ENCODE measurements at places on chromosomes 12 and 14.

DNA sequence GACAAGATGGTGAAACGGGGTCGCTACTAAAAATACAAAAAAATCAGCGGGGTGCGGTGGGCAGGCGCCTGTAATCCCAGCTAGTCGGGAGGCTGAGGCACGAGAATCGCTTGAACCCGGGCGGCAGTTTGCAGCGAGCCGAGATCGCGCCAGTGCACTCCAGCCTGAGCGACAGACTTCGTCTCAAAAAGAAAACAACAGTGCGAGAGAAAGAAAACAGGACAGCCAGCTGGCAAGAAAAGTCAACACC lies 633 bp upstream of the RNU4-2 start:
- no peak for DNase-seq

GRCh38 chr14:76439237-76439775 lies 63.4 kb downstream of the ESRRB start:
- DNase-seq: no peak

DNA sequence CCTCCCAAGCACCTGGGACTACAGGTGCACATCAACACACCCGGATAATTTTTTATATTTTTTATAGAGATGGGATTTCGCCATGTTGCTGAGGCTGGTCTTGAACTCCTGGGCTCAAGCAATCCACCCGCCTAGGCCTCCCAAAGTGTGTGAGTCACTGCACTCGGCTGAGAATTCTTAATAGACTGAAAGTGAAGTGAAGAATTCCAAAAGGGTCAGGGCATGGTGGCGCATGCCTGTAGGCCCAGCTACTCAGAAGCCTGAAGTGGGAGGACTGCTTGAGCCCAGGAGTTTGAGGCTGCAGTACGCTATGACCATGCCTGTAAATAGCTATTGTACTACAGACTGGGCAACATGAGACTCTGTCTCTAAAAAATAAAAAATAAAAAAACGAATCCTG lies 43.7 kb downstream of the TCHP start:
- no peak for DNase-seq

DNA sequence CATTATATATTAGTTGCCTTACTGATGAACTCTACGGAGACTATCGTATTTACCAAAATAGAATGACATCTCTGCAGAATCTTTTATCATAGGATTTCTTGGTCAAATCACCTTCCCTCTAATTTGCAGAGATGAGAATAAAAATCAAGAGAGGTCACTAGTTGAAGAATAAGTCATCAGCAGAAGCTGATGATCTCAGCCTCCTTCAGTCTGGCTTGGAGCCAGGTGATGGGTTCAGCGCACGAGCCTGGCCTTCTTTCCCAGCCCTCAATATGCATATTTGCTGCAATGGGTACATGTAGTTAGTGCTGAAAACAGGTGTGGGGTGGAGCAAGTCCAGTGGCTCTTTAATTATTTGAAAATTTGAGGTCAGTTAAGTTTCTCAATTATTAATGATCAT lies 19.2 kb upstream of the EMP1 start:
- no peak for DNase-seq

DNA sequence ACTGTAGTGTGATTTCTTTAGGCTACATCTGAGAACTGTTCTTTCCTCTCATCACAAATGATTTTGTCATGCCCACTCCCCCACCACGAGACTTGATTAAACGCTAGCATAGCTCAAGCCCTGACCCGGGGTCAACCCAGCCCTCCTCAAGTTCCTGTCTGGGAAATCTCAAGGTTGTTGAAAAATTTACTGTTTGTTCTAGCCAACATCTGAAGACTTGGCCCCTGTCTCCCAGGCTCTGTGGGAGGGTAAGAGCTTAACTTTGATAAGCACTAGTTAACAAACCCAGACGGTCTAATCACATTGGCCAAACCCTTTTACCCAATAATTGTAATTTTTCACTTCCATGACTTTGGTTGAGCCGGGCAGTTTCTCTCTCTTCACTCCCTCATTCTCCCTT lies 86.2 kb upstream of the AMIGO2 start:
- no peak for DNase-seq

GRCh38 chr14:106586098-106586704 lies 1059.8 kb downstream of the TMEM121 start:
- DNase-seq: no peak

- peak; percentile 52 for DNase-seq
These were observed 640 bp downstream of the ARMH4 start for GRCh38 chr14:58151133-58152013.

DNA sequence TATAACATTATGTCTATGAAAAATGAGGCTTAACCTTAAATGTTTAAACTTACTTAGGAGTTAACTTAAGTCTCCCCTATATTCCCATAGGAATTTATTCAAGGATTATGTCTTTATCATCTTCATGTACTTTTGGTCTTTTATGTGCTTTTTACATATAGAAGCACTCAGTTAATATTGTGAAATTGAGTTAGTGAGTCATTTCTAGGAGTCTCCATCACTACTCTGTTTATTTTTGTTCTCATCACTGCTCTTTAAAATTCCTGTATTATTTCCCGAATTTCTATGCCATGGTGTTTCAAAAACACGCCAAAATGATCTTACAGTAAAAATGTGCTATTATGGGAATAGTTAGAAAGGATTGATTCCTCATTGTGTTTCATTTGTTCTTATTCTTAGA lies 31.6 kb downstream of the TBC1D15 start:
- DNase-seq: peak; percentile 47

DNA sequence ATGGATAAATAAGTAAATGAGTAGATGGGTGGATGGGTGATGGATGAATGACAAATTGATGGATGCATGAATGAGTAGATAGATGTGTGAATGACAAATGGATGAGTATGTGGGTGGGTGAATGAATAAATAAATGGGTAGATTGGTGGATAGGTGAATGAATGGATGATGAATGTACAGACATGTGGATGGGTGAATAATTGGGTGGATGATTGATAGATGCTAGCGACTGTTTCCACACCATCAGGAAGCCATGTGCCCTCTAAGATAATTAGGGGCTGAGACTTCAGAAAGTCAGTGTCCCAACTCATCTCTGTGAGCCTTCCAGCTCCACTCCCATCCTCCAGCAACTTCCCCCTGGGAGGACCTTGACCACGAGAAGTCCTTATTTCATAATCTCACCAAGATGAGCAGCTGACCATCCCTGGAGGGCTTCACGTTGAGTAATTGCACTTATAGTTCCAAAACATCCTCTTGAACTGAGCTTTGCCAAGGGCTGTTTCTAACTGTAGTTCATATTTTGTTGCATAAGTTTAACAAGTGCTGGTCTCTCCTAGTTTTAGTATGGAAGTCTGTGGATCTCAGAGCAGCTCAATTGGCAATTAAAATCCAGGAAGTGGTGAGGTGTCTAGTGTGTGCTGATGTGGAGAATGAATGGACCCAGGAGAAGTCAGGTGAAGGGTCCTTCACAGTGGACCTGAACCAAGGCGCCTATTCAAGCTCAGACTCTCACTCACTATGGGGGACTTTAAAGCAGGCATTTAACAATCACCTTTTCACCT lies 295.7 kb downstream of the ADGRD1 start:
- no peak for DNase-seq

DNA sequence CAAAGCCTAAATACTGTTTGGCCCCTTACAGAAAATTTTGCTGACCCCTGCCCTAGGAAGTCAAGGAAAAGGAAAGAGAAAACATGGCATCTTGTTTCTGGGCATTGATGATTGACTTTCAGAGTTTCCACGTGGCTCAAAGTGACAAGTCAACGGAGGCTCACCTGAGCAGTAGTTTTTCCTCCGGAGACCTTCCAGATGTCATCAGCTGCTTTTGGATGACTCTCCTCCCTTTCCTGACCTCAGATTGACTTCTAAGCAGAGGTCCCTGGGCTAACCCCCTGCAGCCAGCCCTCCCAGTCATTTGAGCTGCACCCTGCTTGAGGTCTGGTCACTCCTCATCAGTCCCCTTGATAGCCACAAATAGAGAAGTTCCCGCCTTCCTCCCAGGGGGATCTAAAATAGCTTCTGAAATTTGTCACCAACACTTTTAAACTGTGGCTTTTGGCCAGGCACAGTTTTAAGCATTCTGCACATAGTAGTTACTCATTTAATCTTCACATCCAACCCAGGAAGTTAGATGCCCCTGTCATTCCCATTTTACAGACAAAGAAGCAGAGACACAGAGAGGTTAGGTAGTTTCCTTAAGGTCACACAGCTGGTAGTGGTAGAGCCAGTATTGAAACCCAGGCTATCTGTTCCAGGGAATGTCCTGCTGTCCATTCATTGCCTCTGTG lies 143.4 kb downstream of the CHST11 start:
- no peak for DNase-seq

DNA sequence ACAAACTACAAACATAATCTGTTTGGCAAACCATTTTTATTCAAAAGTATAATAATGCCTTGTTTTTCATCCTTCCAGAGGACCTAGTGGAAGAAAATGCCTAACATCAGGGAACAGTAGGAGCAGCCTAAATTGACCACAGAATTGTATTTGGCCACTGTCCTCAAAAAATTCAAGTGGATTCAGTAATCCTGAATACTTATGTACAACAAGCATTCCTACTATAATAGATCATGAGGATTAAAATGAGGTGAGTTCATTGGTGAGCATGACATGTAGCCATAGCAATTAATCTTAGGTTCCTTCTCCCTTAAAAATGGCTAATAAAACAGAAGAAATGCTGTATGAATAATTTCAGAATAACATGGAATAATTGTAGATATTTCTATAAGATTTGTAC lies 209.3 kb downstream of the DAD1 start:
- DNase-seq: no peak

- DNase-seq: no peak
These were observed 6.8 kb downstream of the SCYL2 start for GRCh38 chr12:100273782-100274181.

DNA sequence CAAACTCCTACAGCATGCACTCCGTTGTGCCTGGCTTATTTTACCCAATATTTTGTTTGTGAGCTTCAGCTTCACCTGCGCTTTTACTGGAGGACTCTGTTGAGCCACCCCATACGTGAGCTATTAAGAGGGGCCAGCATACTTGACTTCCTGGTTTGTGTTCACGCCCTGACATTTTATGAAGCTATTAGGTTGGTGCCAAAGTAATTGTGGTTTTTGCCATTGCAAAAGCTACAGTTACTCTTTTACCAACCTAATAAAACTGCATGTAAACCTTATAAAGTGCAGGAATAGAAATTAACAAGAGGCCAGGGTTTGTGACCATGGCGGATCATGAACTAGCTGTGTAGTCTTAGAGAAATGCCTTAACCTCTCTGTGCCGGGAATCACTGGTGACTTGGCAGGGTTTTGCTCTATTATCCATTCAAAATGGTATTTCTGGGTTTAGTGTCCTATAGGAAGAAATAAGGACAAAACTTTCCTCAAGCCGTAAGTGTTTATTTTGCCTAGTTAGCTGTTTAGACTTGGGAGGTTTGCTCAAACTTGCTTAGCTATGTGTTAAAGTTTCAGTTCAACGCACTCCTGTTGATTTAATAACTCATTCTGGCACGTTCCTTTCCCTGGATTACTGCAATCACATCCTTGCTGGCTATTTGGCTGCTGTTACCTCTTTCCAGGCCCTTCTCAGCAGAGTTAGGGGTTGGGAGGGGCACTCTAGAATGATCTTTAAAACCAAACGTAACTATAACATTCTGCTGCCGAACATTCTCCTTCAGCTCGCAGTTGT lies 1027.6 kb downstream of the BCL11B start:
- DNase-seq: no peak

DNA sequence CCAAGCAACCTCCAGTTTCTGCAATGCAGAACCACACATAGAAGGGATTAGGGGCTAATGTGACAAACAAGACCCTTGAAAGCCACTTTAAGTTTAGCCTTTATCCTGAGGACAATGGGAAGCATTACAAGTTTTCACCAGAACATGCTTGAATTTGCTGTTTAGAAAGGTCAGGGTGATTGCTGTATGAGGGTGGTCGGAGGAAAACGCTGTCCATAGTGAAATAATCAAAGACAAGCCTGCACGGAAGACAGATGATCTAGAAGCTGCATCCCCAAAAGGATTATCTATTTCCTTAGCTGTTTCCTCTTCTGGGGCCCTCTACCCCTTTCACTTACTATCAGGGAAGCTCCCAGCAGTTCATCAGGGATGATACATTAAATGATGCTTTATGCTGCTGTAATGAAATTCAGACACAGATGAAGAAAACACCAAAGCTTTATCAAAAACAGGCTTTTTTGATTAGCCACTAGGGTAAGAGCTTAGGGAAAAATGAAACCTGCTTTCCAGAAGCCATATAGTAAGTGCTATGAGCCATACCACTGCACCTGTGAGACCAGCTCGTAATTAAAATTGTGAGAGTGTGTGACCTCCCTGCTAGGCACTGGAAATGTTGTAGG lies 6.5 kb downstream of the HAL start:
- DNase-seq: no peak

DNA sequence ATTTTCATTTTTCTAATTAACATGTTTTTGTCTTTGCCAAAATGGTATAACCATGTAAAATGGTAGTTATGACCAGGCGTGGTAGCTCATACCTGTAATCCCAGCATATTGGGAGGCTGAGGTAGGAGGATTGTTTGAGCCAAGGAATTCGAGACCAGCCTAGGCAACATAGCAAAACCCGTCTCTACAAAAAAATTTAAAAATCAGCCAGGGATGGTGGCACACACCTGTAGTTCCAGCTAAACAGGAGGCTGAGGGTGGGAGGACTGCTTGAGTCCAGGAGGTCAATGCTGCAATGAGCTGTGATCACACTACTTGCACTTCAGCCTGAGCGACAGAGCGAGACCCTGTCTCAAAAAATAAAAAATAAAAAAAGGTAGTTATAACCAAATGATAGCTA lies 23.1 kb downstream of the PPTC7 start:
- DNase-seq: no peak

GRCh38 chr12:91396293-91396692 lies 213.7 kb upstream of the DCN start:
- no peak for DNase-seq

DNA sequence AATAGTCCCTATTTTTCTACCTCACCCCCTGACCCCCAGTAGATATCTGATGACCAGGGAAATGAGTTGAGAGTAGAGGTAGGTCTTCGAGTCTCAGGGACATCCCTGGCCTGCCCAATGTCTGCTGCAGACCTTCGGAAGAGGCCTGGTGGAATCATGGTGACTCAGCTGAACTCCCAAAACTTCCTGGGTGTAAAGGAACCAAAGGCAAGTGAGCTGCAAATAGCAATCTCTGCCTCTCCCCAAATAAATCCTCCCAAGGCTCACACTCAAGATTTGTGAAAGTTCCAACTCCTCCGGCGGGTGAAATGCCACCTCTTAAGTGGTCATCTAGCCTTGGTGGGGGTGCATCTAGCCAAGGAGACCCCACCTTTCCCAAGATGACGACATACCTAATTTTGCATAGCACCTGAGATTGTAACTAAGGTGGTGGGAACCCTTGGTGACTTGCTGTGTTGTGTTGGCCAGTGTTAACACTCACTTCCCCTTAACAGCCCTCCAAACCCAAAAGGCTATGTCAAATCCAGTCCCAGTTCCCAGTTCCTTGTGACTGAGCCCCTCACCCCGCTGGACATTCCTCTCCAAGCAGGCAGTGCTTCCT lies 6.3 kb downstream of the ZFP36L1 start:
- peak; percentile 80 for DNase-seq

- no peak for DNase-seq
These were observed 5.1 kb upstream of the SMOC1 start for GRCh38 chr14:69873877-69874780.
